A172 (cell line): ENCODE measurements at places on chromosomes 13 and 19. TPM values are rescaled to one million over a fixed set of nuclear protein-coding genes. Genes with fewer than 3 reads are reported as not detected.

GRCh38 chr19:33582914-33583313, 38.8 kb upstream of the CHST8 start:
- no peak for DNase-seq

- DNase-seq = no peak
Observed at GRCh38 chr13:110779022-110779421, 65.5 kb downstream of the ING1 start.

- peak; percentile 57 for DNase-seq
Observed at GRCh38 chr13:114339857-114340534, 25.7 kb downstream of the CHAMP1 start.

GRCh38 chr19:10748927-10749434, 31.1 kb downstream of the DNM2 start:
- peak; percentile 83 for DNase-seq

GRCh38 chr19:14775869-14776586, 2.3 kb downstream of the ADGRE2 start:
- DNase-seq = no peak

DNA sequence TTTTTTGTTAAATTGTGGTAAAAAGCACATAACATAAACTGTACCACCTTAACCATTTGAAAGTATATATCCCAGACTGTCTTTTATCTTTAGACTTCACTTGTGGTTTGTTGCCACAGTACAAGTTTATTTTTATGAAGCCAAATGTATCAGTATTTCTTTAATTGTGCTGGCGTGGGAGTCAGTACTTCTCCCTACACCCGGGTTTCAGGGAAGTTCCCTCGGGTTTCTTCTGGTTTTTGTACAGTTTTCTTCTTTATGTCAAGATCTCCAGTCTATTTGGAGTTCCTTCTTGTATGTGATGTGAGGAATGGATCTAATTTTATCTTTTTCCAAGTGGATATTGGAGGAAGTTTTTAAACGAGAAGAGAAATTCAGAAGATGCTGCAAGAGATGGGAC, 20.5 kb downstream of the CCDC8 start:
- DNase-seq = no peak

- no peak for DNase-seq
Observed at GRCh38 chr13:44237881-44238421, 135.7 kb upstream of the SERP2 start.

- no peak for DNase-seq
Observed at GRCh38 chr13:27928353-27928804, 8.6 kb downstream of the PDX1 start.

- DNase-seq = no peak
Observed at GRCh38 chr19:40303765-40304164, 18.6 kb upstream of the AKT2 start.

DNA sequence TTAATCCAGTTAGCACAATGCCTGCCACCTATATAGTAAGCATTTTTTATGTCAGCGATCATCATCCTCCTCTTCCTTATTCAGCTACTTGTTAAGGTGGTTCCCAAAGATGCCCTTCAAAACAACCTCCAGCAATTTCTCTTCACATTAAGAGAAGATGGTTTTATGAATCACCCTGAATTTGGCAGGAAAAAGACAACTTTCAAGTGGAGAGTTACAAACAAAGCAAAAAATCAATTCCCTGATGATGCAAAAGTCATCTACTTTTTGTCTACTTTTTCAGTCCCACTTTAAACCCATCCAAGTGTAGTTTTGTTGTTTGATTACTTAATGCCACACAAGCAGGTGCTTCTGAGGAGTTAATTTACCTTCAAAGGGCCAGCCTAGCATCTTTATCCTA, 139.1 kb upstream of the SERP2 start:
- DNase-seq = no peak

DNA sequence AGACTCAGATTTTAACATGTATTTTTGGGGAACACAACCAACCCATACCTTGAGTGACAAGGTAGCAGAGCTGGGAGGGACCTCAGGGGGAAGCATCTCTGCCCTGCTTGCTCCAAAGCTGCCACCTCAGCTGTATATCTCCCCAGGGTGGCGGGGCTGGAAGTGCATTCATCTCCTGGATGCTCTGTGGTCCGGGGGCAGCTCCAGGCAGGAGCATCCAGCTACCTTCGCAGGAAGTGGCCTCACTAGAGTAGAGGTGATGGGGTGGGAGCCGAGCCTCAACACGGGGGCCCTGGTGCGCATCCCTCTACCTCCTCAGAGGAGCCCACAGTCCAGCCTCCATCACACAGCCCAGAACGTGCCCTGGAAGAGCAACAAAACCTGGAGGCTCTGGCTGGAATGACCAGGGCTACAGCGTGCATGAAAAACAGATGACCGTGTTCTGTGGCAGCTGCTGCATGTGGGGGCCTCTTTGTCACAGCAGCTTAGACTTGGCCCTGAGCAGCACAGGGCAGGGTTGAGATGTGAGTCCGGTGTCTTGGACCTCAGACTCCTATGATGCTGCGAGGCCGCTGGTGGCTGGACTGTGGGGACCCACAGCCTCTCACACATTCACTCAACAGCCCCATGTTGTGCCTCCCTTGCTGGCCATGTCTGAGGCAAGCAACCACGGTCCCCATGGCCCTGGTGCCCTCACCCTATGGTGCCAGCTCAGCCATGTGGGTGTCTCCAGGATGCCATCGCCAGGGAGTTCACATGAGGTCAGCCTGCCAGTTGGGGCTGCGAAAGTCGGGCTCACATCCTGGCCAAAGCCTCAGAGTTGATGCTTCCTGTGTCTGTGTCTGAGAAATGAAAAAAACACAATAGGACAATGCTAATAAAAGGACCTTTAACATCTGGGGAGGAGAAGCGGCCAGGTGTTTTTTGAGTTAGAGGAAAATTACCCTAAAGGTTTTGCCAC, 17.1 kb upstream of the GAS6 start:
- peak; percentile 56 for DNase-seq

THSD8 gene
- not detected in 2 replicates for total RNA-seq

GAPDHS gene
- not detected in 2 replicates for total RNA-seq

NLRP13 gene
- total RNA-seq = not detected in 2 replicates

ZNF460 gene
- 40.2 and 41.8 TPM in 2 replicates for total RNA-seq

TTC9B gene
- 0.29 TPM in 1 of 2 replicates, not detected in the other for total RNA-seq

CRB3 gene
- not detected in 2 replicates for total RNA-seq

C5AR2 gene
- 0.55 TPM in 1 of 2 replicates, not detected in the other for total RNA-seq

CGB7 gene
- 0.43 and 1.4 TPM in 2 replicates for total RNA-seq

PLEKHA4 gene
- total RNA-seq = 1.9 and 6.9 TPM in 2 replicates
